ENCODE measurements at places on chromosomes 11 and 22. TPM values are rescaled to one million over a fixed set of nuclear protein-coding genes. Genes with fewer than 3 reads are reported as not detected.

The CNGA4 gene
- total RNA-seq: 0.09 TPM

The SERPING1 gene
- total RNA-seq: 10.8 TPM

The PIH1D2 gene
- 1.5 TPM for total RNA-seq

The VPREB3 gene
- not detected for total RNA-seq

The ESAM gene
- total RNA-seq: 0.14 TPM
